ENCODE measurements at places on chromosomes 2 and 18.
A peak's percentile ranks its signal among the peaks of the same experiment; 100 is the strongest.

GRCh38 chr2:235045336-235045972, 93.6 kb downstream of the SH3BP4 start:
- no peak for DNase-seq

DNA sequence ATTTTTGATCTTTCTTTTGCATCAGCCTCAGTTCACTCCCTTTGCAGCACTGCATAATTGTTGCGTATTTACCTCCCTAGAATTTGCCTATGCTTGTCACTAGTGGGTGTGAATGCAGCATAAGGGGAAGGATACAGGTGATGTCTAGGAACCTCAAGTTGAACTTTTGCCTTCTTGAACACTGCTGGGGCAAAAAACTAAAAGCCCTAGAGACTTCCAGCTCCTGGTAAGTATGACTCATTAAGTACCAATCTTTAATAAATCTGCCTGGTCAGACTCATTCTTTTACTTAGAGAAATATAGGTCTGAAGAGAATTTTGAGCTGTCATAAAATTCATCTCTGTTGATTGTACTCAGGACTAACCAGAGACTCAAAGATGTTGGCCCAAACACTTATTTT, 547.3 kb upstream of the FANCL start:
- no peak for DNase-seq

- DNase-seq, result no peak
These were observed 234.8 kb upstream of the PXDN start for GRCh38 chr2:1979138-1979537.

DNA sequence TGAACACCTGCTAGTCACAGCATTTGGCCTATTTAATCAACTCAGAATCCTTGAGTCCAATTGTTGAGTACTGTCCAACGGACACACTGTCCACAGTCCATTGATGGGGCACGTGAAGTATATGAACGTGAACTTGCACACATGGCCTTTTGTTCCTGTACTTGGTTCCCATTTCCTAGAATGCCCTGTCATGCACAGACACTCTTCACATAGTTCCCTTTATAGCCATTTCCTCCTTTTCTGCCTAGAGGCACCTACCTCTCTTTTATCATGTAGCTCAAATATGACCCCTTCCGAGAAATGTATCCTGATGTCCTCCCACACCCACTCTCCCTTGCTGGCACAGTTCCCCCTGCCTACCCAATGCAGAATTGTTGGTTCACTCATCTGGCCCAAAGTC, 8.7 kb upstream of the CRYGA start:
- DNase-seq, result no peak

DNA sequence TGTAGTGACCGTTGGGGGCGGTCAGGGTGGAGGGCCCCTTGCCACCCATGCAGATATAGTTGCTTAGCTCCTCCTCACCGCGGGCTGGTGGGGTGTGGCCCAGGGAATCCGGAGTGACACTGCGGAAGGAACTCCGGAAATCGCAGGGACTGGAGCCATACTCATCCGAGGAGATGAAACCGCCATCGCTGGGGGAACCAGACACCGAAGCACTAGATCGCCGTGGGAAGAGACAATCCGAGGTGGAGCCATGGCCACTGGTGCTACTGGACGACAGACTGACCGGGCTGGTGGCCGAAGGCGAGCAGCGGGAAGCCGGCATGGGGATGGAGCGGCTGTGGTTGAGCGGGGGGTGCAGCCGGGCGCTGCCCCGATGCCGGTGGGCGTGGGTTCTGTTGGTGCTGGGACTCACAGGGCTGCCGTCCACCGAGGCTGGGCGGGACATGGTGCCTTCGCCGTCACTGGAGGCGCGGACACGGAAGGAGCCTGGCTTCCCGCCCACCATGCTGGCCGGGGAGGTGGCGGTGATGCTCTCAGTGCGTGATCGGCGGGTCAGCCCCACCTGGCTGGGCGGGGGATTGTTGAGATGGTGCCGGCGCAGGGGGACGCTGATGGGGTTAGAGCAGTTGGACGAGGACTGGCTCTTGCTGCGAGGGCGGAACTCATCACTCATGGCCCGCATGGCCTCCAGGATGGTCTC, 2.2 kb downstream of the IRS1 start:
- DNase-seq, result no peak

- peak; percentile 52 for DNase-seq
These were observed 78.4 kb downstream of the LIMS1 start for GRCh38 chr2:108612514-108613183.

DNA sequence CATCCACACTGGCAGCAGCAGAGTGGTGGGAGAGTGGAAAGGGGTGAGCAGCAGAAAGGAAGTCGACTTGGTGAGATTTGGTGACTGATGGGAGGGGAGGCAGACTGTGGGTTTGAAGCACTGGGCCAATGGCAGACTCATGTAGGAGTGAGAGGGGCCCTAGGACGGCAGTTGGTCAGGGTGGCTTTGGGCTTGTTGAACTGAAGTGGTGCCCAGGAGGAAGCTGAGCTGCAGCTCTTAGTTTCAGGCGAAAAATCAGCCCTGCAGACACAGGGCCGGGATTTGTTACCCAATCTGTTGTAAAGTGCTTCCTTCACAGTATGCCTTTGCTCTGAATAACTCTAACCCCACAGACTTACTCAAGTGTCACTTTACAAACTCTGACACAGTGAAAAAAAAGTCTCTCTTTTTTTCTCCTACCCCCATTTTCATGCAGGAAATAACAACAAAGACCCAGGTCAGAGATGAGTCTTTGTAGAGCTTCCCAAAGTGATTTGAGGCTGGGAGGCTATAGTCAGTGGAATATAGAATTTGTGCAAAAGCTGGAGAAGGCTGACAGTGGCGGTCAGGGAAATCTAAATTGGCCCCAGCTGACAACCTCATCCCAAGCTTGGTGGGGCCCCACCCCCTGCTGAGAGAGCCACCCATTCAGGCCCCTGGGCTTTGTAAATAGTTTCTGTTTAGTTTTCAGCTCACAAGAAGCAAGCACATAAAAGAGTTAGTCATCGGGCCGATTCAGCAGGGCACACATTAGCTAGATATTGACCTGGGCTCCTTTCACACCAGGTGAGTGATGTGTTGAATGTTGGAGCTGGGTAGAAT, 226.9 kb downstream of the VAPA start:
- no peak for DNase-seq

DNA sequence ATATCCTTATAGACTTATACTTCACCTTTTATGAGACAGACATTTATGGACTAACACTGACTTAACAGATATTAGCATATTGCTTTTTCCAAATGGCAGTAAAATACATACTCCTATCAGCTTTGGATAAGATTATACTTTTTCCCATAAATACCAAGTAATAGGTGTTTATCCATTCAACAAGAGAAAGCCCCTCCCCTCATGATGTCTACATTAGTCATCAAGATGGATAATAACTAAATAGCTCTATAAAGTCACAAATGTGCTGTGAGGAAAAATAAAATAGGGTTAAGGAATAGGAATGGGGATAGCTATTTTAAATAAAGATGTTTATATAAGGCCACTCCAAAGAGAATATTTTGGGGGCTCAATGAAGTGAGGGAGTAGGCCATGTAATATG, 39.4 kb downstream of the CSRNP3 start:
- DNase-seq, result no peak

GRCh38 chr2:85704800-85705679, 10.9 kb downstream of the GNLY start:
- DNase-seq, result no peak

DNA sequence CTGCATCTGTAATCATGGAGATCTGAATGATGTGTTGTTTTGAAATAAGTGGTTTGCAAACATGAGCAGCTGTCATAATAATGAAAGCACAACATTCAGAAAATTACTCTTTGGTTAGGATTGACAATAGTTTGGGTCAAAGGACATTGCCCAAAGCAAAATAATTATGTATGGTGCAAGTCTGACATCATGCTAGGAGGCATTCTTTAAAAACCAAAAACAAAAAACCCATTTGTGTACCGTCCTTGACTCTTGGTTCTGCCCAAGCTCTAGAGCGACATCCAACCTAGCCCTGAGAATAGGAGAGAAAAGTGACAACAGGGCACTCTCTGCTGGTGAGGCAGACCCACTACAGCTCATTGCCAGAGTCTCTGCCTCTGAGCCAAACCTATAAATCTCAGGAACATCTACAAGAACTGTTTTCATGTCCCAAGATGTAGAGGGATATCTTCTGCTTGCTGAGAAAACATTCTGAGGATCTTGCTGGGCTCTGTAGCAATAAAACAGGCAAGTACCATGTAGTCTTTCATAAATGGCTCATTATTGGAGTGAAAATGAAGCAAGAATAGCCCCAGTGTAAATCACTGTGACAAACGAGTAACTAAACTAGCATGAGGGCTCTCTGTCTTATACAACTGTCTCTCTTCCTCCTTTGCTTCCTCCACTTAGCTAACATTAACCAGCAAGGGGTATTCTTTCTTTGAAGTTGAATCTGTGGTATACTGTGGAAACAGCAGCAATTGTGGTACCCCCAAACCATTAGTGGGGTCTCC, 266.8 kb upstream of the CXCR4 start:
- peak; percentile 49 for DNase-seq

- no peak for DNase-seq
These were observed 22.4 kb downstream of the USP40 start for GRCh38 chr2:233544200-233544610.

- no peak for DNase-seq
These were observed 1057.5 kb upstream of the FAM98A start for GRCh38 chr2:34656632-34657031.

Data from activated T-cell treated with anti-CD3 and anti-CD28 coated beads, Interleukin-2, amount 50 U/mL, for 1 hour (primary cell).